Prostate gland (tissue), 2 donors: ENCODE measurements at places on chromosomes 2 and 18. TPM values are rescaled to one million over a fixed set of nuclear protein-coding genes. Genes with fewer than 3 reads are reported as not detected.

EN1 gene
- total RNA-seq: not detected

C1QL2 gene
- total RNA-seq: 1.4 TPM

DSG1 gene
- 5.5 TPM for total RNA-seq

NGEF gene
- total RNA-seq: 19.0 TPM

TNFAIP6 gene
- total RNA-seq: not detected

TMEM247 gene
- not detected for total RNA-seq

PAX8 gene
- 3.8 TPM for total RNA-seq

WNT10A gene
- 4.3 TPM for total RNA-seq

RUFY4 gene
- 0.11 TPM for total RNA-seq

CFAP65 gene
- 4.4 TPM for total RNA-seq

HOXD4 gene
- total RNA-seq: 1.2 TPM

ZNF385B gene
- 35.7 TPM for total RNA-seq
